ENCODE measurements at places on chromosomes 12 and 14.

DNA sequence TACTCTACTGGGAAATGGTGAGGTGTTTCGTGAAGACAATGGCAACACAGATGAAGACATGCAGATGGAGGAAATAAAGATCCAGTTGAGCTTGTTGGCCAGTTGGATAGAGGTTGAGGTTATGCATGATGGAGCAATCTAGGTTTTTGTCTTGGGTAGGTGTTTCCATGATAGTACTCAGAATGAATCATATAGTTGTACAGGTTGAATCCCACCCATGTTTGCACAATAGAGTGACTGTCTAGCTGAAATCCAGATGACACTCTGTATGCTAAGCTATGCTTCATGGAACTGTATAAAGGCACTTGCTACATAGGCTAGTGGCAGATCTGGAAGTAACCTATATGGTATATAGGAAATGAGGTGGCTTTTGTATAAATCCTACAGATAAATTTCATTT, 264.9 kb downstream of the NAV3 start:
- no peak for DNase-seq

DNA sequence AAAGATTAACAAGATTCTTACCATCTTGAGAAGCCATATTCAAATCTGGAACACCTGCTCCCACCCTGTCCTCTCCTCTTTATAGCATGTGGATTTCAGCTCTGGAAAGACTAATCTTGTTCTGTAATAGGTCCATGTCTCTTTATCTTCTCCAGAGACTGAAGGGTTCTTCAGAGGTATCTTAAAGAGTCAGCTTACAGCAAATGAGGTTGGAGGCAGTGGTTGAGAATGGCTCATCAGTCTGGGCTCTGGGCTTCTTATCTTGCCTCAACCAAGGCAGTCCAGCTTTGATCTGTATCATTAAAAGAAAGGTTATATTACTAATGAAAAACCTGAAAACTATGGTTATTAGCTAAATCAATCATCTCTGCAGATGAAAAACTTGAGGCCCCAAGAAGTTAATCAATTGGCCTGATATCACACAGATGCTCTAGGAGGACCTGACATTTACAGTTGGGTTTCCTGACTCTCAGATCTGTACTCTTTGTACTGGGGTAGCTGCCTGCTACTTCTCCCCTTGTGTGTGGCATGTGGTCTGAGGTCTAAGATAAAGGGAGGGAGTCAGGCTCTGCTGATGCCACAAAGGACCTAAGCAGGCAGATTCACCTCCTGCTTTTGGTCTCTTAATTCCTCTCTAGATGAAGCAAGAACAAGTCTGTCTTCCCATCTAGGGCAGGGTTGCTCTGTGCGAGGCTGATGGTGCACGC, 1.7 kb upstream of the AKAP6 start:
- DNase-seq = no peak

DNA sequence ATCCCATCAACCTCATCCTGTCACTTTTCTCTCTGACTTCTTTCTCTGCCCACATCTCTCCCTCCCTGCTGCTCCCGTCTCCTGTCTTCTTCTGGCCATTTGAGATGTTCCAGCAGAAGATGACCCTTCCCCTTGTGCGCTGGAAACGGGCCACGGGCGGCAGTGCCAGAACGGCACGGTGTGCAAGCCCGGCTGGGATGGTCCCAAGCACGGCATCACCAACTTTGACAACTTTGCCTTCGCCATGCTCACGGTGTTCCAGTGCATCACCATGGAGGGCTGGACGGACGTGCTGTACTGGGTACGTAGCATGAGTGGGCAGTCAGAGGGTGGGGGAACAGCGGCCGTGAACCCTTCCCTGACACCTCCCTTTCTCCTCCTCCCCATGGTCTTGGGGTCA, 301.7 kb upstream of the FKBP4 start:
- no peak for DNase-seq

- DNase-seq = no peak
Observed at GRCh38 chr14:57549765-57550420, 56.2 kb upstream of the CCDC198 start.

- DNase-seq = no peak
Observed at GRCh38 chr12:87280893-87281292, 748.3 kb downstream of the C12orf50 start.
